ENCODE measurements at places on chromosomes 13 and 19.

DNA sequence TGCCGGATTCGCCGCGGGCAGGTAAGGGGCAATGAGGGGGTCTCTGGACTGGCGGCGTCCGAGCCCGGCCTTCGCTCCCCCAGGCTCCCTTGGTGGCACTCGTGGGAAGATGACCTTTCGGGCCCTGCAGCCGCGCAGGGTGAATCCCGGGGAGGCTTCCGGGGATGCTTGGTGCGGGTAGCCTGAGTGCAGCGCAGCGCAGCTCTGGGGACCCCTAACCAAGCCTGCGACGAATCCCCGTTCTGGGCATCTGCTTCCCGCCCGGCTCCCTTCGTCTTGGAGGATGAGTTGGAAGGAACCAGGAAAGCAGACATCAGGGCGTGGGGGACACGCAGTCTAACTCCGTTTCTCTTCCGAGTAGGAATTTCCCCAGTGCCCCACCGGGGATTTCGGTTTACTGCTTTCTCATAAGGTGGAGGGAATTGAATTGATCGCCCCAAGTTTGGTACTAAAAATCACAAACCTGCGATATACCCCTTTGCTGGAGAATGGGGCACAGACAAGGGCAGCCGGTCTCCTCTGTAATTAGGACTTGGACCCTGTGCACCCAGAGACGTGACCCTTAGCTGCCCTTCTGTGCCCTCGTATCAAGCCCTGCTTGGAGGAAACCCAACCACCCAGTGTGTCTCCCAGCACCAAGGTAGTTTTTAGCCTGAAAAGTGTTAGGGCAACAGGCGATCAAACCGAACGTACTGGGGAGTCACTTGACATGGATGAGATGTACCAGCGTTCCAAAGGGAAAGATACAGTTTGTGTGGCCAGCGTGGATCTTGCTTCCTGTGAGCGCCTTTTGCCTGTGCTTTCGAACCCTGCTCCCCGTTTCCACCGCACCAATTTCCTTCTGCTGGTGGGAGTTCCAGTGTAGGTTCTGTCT is 1.0 kb downstream of the GPC5 start:
- DNase-seq, result no peak

- DNase-seq, result no peak
Observed at GRCh38 chr13:109273326-109273751, 513.0 kb downstream of the IRS2 start.

DNA sequence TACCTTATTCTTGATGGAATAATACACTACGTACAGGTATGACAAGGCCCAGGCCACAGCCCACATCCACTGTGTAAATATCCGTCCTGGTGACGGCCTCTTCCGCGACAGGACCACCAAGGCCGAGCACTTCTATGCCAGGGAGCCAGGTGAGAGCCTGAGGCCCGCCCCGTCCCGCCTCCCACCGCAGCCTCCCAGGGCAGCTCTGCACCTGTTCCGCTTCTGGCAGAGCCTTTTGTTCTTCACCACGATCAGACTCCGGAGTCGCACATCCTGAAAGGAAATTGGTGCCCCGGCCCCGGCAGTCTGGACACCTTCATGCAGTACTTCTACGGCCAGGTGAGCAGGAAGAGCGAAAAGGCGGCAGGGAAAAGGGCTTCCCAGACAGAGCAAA is 10.6 kb upstream of the ZNF358 start:
- no peak for DNase-seq

GRCh38 chr19:49541914-49542313 is 14.1 kb downstream of the RCN3 start:
- DNase-seq, result no peak

- DNase-seq, result no peak
Observed at GRCh38 chr13:67367399-67367798, 137.3 kb upstream of the PCDH9 start.

DNA sequence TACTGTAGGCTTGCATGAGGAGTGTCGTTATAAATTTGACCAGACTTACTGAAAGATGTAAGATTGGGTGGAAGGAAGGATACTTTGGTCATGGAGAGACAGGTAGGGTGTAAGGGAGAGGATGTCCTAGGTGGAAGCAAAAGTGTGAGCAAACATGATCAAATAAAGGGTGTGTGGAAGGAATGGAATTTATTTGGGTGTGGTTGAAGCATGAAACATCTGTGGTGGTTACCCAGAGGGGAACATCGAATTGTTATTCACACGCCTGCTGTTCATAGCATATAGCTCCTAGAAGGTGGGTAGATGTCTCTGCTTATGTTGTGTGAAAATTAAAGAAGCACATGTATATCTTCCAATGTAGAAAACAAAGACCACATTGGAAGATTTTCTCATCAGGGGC is 157.7 kb downstream of the ATP8A2 start:
- no peak for DNase-seq

DNA sequence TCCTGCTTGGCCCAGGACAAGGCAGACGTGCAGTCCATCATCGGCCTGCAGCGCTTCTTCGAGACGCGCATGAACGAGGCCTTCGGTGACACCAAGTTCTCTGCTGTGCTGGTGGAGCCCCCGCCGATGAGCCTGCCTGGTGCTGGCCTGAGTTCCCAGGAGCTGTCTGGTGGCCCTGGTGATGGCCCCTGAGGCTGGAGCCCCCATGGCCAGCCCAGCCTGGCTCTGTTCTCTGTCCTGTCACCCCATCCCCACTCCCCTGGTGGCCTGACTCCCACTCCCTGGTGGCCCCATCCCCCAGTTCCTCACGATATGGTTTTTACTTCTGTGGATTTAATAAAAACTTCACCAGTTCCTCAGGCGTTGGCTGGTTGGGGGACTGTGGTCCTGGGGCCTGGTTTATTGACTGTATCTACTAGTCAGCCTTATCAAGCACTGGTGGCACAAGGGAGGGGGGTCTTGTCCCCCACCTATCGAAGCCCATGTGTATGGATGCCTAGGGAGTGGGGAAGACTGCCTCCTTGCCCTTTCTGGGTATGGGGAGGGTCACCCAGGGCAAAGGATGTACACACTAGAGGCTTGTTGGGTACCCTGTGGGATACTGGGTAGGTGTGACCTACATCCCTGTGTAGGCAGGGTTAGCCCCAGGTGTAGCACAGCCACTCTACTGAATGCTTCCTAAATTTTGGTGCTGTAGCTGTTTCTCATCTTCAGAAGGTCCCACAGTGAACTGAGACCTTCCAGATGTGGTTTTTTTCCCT is 4.4 kb downstream of the CHMP2A start:
- DNase-seq, result no peak

DNA sequence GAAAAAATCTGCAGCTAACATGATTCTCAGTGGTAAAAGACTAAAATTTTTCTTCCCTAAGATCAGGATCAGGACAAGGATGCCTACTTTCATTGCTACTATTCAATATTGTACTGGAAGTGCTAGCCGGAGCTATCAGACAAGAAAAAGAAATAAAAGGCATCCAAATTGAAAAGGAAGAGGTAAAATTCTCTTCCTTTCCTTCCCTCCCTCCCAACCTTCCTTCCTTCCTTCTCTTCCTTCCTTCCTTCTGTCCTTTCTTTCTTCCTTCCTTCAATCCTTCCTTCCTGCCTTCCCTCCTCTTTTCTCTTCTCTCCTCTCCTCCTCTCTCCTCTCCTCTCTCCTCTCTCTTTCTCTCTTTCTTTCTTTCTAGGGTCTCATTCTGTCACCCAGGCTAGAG is 26.7 kb upstream of the LRP3 start:
- no peak for DNase-seq

- DNase-seq, result no peak
Observed at GRCh38 chr13:59423708-59424340, 739.9 kb downstream of the DIAPH3 start.

DNA sequence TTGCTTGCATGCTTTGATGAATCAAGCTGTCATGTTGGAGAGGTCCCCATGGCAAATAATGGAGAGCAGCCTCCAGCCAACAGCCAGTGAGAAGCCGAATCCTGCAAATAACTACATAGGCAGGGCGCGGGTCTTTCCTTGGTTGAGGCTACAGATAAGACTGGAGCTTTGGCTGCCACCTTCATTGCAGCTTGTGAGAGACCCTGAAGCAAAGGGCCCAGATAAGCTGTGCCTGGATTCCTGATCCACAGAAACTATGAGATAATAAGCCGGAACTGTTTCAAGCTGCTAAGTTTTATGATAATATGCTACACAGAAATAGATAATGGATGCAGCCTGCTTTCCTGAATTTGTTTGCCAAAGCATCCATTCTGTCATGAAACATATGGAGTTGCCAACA is 257.0 kb downstream of the HS6ST3 start:
- DNase-seq, result no peak

DNA sequence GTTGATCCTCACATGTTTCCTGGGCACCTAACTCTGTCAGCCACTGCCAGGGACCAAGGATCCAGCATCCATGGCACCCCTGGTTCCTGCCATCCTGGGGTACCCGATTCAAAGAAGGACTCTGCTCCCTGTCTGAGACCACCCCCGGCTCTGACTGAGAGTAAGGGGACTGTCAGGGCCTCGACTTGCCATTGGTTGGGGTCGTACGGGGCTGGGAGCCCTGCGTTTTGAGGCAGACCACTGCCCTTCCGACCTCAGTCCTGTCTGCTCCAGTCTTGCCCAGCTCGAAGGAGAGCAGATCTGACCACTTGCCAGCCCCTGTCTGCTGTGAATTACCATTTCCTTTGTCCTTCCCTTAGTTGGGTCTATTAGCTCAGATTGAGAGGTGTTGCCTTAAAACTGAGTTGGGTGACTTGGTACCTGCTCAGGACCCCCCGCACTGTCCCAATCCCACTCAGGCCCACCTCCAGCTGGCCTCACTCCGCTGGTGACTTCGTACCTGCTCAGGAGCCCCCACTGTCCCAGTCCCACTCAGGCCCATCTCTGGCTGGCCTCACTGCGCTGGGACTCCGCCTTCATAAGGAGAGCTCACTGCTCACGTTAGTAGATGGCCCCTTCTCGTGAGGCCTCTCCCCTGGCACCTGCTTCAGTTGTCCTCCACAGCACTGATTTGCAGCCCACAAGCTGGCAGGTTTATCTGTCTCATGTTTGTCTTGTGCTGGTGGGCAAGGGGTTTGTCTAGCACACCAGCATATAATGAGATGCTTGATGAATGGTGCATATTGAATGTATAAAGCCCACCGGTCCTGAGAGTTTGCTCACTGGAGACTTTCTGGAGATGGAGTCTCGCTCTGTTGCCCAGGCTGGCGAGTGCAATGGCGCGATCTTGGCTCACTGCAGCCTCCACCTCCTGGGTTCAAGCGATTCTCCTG is 3.9 kb downstream of the RPL28 start:
- no peak for DNase-seq

GRCh38 chr19:28065026-28065425 is 1147.9 kb downstream of the UQCRFS1 start:
- DNase-seq, result no peak

GRCh38 chr13:99374994-99375737 is 68.0 kb upstream of the GPR183 start:
- DNase-seq, result no peak

DNA sequence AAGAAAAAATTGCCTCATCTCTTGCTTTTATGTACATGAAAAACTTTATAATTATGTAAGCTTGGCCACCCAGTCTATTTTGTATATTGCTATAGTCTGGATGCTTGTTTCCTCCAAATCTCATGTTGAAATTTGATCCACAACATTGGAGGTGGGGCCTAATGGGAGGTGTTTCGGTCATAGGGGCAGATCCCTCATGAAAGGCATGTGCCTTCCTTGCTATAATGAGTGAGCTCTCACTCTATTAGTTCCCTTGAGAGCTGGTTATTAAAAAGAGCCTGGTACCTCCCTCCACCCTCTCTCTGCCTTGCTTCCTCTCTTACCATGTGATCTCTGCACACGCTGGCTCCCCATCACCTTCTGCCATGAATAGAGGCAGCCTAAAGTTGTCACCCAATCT is 1005.1 kb downstream of the PCDH9 start:
- DNase-seq, result no peak

DNA sequence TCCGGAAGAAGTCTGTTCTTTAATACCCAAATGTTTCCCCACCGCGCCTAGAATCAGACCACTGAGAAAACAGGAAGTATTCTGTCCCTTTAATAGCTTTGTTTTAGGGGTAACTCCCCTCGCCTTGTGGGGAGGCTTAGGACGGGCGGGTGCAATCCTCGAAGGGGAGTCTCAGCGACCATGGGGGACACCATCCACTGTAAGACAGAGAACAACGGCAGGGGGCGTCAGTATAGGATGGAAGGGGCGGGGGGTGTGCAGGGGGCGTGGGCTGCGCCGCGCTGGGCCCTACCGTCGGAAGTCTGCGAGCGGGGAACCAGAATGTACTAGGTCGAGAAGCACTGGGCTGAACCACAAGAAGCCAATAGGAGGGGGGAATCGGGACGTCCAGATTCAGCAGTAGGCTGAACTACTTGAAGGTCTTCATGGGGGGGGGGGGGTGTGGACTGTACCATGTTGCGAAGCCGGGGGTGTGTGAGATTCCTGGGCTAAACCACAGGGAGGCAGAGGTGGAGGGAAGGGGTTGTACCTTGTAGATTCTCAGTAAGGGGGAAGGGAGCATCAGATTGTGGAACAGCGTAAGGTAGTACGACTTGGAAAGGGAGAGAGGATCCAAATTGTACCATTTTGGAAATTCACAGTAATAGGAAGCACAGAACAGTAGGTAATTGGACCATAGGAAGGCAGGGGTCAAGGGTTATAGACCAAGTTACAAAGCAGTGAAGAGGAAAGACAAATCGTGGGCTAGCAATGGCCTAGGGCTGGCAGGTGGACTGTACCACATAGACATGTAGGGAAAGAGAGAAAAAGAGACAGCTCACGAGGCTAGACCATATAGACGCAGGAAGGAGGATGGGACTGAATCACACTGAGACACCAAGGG is 1.0 kb upstream of the DBP start:
- peak; percentile 72 for DNase-seq

DNA sequence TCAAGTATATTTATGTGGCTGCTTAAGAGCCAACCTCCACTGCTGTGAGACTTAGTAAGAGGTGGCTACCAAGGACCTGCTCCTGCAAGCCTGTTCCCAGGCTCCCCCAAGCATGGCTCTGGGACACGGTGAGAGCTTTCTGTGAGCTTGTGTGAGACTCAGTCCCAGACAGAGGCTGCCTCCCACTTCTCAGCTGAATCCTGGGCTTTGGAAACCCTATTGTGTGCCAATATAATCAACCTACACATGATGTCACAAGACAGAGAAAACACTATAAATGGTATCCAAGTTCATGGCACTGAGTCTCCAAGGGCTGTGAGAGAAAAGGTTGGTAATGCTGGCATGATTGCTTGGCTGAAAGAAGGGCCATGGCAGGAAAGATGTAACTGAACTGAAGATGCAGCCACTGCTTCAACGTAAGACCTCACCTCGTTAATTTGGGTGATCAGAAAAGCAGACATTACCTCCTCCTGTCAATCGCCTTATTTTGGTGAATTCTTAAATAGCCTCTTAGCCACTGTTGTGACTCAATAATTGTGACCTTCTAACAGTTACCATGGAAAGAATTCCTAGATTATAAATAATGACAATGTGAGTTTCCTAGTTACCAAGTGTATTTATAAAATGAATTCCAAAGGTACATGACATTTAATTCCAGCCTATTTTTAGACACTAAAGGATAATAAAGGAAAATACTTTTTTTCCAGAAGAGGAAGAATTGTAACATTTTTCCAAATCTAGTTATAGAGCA is 332.0 kb downstream of the IRS2 start:
- no peak for DNase-seq
